ENCODE measurements at places on chromosomes 6 and 20.

GRCh38 chr6:107171513-107171912 lies 56.2 kb upstream of the BEND3 start:
- no peak for DNase-seq

- DNase-seq, result peak; percentile 55
Observed at GRCh38 chr20:5788385-5788895, 38.2 kb downstream of the SHLD1 start.

- no peak for DNase-seq
Observed at GRCh38 chr6:65989676-65990075, 282.6 kb upstream of the EYS start.

- peak; percentile 27 for DNase-seq
Observed at GRCh38 chr6:111985202-111985731, 68.6 kb upstream of the CCN6 start.

DNA sequence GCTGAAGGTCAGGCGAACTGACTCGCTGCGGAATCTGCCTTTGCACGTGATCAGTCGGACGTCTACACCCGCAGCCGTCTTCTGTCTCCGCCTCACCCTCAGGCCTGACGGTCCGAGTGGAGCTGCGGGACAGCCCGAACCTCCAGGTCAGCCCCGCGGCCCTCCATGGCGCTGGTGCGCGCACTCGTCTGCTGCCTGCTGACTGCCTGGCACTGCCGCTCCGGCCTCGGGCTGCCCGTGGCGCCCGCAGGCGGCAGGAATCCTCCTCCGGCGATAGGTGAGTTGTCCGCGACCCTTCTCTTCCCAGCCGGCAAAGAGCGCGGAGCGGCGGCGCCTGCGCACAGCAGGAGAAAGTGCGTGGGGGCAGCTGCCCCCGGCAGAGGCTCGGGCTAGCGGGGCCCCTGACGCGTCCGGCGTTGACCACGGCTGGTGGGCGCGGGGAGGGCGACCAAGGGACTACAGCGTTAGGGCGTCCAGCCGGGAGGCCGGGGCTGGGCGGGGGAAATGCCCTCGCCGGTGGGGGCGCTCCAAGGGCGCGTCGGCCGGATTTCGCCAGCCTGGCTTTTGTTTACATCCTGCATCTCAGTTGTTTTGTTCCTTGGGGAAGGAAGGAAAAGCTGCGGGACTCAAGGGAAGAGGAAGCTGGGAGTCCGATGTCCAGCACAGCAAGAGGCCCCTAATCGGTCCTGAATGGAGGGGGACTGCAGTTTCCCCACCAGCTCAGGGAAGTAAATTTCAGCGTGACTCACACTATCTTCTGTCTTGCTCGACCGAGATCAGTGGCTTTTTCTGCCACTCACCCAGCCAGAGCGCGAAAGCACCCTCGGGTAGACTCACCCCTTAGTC lies at the start of gene SMPDL3A:
Gene SMPDL3A, plus strand, starts transcription at position 77 of the 846 bp plus-strand sequence. Its CDS starts 89 bp downstream, at position 166.
- DNase-seq, result no peak
